ENCODE measurements at places on chromosomes 1 and 21.

DNA sequence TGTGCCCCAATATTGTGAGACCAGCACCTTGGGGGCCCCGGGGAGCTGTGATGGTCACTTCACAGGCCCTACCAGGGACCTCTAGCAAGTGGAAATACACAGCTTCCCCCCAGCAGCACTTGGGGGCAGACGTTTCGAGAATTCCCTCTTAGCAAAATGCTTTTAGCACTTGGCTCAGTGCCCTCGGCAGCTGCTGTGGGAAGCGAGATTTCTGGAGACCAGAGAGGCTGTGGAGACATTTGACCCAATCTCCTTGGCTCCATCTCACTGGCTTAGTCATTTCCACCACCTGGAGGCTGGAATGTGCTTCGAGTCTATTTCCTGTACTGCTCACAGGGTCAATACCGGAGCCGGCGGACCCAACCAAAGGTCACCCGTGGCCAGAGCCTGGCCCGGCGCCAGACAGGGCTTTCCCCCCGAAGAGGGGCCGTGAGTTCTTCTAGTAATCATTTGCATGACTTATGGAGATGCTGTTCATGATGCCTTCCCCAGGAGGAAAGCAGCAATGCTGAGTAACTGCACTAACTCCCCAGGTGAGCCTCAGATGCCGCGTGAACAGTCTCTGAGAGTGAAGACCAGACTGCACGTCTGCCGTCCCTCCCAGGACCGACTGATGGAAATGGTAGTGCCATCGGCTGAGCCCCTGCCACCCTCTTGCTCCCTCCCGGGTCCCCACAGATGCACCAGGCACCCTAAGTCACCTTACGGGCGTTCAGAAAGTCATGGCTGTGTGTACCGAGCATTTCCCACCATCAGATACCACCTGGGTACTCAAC is 4.4 kb upstream of the C2CD2 start:
- DNase-seq: no peak

- no peak for DNase-seq
Measured at GRCh38 chr1:155131285-155131684, 3.6 kb downstream of the EFNA1 start.

DNA sequence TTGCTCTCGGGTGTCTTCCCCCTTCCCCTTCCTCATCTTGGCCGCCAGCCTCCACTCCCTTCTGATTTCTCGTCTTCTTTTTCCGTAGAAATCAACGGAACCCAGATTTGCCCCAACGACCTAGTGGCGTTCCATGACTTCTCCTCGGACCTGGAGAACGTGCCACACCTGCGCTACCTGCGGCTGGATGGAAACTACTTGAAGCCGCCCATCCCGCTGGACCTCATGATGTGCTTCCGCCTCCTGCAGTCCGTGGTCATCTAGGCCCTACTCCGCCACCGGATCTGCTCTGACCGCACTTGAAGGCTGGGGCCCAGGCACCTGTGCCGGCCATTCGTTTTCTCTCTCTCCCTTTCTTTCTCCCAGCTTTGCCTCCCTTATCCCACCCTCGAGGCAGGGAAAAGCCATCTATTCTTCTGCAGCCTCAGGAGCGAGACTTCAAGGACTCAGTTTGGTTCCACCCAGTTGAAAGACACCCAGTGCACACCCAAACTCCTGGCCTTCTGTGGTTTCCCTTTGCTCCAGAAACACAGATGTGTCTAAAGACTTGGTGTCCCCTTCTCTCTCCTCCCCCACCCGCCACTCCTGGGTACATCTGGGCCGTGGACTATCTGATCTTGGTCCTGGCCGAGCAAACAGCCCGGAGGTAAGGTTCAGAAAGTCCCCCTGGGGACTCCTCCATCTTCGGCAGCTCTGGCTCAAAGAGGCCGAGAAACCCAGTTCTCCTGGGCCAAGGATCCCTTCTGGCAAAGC is 7.2 kb upstream of the OPTC start:
- no peak for DNase-seq

GRCh38 chr1:182615468-182616129 is 11.4 kb upstream of the RGS16 start:
- DNase-seq: no peak
